ENCODE measurements at places on chromosomes 7 and 10. TPM values are rescaled to one million over a fixed set of nuclear protein-coding genes. Genes with fewer than 3 reads are reported as not detected.

DNA sequence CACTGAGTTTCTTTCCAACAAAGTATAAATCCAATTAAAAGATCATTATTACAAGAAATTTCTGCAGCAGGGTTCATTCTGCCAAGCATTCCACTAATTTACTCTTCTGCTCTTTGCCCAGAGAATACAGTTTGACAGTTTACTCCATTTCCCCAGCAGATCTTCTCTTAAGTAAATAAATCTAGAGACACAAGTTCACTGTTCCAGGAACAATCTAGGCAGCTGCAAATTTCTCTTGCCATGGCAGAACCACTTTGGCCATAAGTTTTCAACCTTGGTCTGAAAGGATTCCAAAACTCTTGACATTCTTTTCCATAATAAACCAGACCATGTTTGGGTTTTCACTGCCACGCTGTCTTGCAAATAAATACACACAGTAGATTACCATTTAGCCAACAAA, 11.5 kb downstream of the RGS10 start:
- DNase-seq, result no peak

- DNase-seq, result no peak
These were observed 19.4 kb upstream of the AKR1C1 start for GRCh38 chr10:4943821-4944220.

MALSU1 gene
- total RNA-seq, result 78.5 TPM

- DNase-seq, result no peak
These were observed 75.0 kb upstream of the HECTD2 start for GRCh38 chr10:91335147-91335546.

- no peak for DNase-seq
These were observed 7.9 kb downstream of the HSPB1 start for GRCh38 chr7:76310102-76310957.

PYROXD2 gene
- 2.3 TPM for total RNA-seq

GRCh38 chr7:1855725-1856160, 185.7 kb downstream of the ELFN1 start:
- no peak for DNase-seq

DNA sequence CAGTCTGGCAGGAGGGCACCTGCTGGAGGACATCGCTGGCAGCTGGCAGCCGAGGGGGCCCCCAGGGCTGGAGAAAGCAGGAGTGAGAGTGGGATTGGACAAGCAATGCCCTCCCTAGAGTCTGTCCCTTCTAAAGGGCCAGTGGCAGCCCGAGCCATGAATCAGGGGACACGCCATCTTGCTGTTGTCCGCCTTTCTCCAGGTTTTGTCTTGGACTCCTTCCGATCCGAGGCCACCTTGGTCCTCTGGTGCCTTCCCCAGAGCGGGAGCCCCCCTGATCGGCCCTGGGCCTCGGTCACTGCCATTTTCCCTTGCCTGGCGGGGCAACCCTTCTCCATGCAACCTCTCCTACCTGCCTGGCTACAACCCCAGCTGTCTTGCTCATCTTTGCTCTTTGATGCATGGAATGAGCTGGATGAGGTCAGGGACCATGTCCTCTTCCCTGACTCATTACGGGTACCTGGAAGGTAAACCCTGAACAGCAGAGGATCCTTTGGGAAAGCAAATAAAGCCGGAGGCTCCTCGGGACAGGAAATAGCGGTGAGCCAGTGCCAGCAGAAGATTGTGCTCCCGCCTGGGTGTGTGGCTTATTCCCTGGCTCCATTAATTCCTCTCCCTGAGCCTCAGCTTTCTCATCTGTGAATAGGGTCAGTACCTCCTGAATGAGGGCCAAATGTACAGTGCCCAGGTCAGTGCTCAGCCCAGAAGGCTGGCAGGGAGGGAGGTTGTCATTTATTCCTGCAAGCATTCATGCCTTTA, 112.0 kb downstream of the GRK5 start:
- DNase-seq, result no peak

ITIH2 gene
- not detected for total RNA-seq

DNA sequence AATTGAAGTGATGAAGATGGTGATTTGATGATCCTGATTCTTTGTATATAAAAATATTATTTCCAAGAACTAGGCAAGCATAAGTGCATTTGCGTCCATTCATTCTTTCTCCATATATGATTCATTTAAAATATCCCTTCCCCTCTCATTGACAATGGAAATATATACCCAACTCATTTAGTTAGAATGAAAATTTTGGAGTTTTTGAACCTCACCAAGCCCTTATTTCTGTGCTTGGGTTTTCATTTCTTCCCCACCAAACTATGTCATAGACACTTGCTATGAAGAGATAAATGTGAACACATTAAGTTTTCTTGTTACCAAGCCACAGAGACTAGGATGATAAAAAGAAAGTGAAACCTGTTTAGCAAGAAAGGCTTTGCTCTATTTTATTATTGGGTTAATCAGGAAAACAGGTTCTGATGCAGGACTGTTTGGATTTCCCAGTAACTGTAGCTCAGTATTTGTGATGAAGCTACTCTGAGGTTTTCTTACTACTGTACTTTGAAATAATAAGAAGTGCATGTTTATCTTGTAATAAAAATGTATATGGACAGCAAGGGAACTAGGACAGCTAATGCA, 68.3 kb downstream of the ITGB1 start:
- no peak for DNase-seq

GRCh38 chr7:130334274-130334673, 10.3 kb upstream of the CPA5 start:
- no peak for DNase-seq

CYTH3 gene
- 1.2 TPM for total RNA-seq

DNA sequence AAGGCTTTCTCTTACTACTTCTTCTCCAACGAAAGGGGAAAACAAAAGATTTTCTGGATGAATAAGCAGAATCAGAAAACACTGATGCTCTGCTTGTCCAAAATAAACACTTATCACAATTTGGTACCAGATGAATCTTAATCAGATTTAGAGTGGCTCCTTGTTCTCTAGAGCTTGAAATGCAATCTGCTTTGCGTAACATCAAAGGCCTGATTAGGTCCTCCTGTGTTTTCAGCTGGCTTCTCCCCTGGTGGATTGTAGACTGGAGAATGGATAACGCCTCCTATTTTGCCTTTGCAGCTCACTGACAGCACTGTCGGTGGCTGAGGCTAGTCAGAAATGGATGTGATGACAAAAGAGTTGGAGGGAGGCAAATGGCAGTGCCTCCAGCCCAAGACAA, 91.2 kb downstream of the FAM13C start:
- DNase-seq, result no peak

MMP21 gene
- not detected for total RNA-seq

GRCh38 chr10:83603708-83604107, 535.6 kb upstream of the GHITM start:
- DNase-seq, result no peak
